Astrocyte (in vitro differentiated cells and primary cell): ENCODE measurements at places on chromosomes 2 and 18.
A peak's percentile ranks its signal among the peaks of the same experiment; 100 is the strongest.

DNA sequence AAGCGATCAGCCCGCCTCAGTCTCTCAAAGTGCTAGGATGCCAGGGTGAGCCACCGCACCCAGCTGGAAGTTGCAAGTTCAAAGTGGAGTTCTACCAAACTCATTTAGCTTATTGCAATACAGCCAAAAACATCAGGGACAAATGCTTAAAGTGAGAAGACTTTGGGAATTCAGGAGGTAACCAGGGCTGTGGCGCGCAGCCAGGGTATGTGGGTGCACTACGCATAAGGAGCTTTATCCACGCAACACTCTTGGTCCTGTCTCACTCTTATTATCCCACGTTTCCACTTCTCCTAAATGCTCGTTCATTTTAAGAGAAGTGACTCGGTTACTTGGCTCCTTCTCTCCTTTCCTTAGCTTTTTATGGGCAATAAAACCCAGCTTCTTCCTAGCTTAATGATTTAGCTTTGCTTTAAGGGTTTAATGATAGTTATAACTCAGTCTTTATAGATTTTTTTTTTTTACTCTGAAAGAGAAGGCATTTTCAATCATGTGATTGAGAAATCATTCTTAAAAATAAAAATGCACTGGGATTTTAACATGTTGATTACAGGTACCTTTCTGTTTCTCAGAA lies 199.8 kb downstream of the KCNE4 start:
- H3K4me1 ChIP-seq, result no peaks in the 10 kb centered on the region
- H3K27me3 ChIP-seq, result no peaks in the 10 kb centered on the region
- no peak for DNase-seq
- no peak overlapping the region for H3K4me3 ChIP-seq

DNA sequence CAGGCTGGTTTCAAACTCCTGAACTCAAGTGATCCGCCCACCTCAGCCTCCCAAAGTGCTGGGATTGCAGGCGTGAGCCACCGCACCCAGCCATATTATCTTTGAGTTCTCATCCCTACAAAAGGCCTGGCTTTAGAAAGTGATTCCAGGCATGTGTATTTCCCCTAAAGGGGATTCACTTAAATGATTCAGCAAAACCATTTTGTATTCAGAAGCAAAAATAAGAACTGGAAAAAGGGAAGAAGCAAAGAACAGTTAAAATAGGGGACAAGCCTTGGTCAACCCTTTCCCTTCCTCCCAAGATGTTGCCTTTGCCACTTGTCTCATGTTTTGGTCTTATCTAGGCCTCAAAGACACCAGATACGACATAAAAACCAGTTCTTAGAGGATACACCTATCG lies 10.5 kb downstream of the TM4SF20 start:
- no peak overlapping the region for H3K27ac ChIP-seq
- H3K27me3 ChIP-seq, result no peaks in the 10 kb centered on the region
- H3K4me1 ChIP-seq, result peaks cover 22% of the 10 kb centered on the region
- no peak overlapping the region for H3K4me3 ChIP-seq
- H3K36me3 ChIP-seq, result no peaks in the 10 kb centered on the region
- DNase-seq, result no peak

- no peak for DNase-seq
- peaks cover 15% of the 10 kb centered on the region for H3K36me3 ChIP-seq
- H3K27me3 ChIP-seq, result no peaks in the 10 kb centered on the region
- peaks cover 8% of the 10 kb centered on the region for H3K4me1 ChIP-seq
These were observed 12.0 kb upstream of the IAH1 start for GRCh38 chr2:9462313-9462712.

GRCh38 chr2:120210270-120210693 lies 12.9 kb downstream of the TMEM185B start:
- H3K36me3 ChIP-seq, result no peaks in the 10 kb centered on the region
- DNase-seq, result no peak
- H3K4me3 ChIP-seq, result no peak overlapping the region

GRCh38 chr18:69261406-69261805 lies 139.3 kb upstream of the DOK6 start:
- no peak overlapping the region for H3K27ac ChIP-seq
- no peak overlapping the region for H3K4me3 ChIP-seq
- H3K27me3 ChIP-seq, result no peaks in the 10 kb centered on the region
- DNase-seq, result peak; percentile 22
- H3K36me3 ChIP-seq, result no peaks in the 10 kb centered on the region

DNA sequence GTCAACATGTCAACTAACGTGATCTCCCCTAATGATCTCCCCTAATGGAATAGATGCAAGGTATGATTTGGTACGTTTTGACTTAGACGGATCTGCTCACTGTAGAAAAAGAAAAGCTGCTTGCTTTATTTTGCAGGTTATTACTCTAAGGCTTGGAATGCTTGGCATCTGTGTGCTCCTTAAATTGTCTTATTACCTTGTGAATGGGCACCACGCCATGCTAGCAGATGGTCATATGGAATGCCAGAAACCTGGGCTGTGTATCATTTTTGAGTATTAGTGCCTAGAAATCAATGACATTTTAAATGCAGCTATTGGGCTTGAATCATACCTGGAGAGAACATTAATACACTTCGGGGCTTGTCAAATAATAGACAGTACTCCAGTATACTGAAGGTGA lies 16.5 kb upstream of the FIGN start:
- no peaks in the 10 kb centered on the region for H3K4me1 ChIP-seq
- no peak overlapping the region for H3K4me3 ChIP-seq
- H3K27me3 ChIP-seq, result no peaks in the 10 kb centered on the region
- H3K27ac ChIP-seq, result no peak overlapping the region
